Activated naive CD8-positive, alpha-beta T cell treated with anti-CD3 and anti-CD28 coated beads, Interleukin-2, amount 50 U/mL, for 24 hours (primary cell): ENCODE measurements at places on chromosomes 6 and 20.

GRCh38 chr20:24157213-24157612 lies 168.6 kb upstream of the GGTLC1 start:
- DNase-seq, result no peak

GRCh38 chr6:16320533-16321340 lies 82.3 kb downstream of the GMPR start:
- DNase-seq, result no peak

GRCh38 chr20:4369798-4370124 lies 351.9 kb upstream of the PRND start:
- DNase-seq, result peak; percentile 48

GRCh38 chr6:141580988-141581552 lies 551.7 kb upstream of the GJE1 start:
- no peak for DNase-seq
